ENCODE measurements at places on chromosomes 1 and 21.

DNA sequence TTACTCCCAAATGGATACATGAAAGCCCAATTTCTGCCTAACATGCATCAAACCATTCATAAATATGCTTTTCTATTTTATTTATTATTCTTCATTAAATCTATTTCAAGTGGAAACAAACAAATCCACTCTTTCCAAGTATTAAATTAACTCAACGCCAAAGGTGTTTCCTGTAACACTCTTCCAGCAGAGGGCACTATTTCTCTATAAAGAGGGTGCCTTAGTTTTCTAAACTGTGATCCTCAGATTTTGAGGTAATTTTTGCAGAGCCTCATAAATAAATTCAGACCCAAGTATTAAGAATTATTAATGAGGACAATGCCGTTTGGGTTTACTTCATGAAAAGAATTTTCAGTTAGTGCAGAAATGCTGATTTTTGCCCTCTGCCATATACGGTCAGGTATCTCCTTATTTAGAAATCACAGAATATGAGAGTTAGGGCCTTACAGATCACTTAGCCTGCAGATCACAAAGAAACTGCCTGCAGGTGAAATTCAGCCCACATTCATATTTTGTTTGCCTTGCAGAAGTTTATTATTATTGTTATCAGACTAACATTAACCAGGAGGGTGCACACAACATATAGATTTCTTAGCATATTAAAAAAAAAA is 40.1 kb upstream of the MYSM1 start:
- DNase-seq: no peak

GRCh38 chr1:247054992-247055415 is 23.6 kb downstream of the ZNF670 start:
- DNase-seq: no peak

DNA sequence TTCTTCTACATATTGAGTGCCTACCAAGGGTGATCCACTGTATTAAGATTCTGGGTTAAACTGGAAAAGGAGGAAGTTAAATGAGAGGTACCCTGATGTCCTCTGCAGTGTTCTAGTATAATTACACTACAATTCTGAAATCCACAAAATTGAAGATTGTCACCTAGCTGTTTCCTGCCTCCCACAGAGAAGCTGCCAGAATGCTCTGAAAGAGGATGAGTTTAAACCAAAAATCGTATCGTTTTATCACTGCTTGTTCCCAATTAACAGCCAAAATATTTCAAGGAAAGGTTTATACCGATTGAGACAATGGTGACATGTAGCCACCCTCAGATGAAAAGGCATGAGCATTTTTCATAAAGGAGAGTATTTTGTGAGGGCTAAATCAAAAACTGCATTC is 28.0 kb downstream of the TIAM1 start:
- DNase-seq: no peak

DNA sequence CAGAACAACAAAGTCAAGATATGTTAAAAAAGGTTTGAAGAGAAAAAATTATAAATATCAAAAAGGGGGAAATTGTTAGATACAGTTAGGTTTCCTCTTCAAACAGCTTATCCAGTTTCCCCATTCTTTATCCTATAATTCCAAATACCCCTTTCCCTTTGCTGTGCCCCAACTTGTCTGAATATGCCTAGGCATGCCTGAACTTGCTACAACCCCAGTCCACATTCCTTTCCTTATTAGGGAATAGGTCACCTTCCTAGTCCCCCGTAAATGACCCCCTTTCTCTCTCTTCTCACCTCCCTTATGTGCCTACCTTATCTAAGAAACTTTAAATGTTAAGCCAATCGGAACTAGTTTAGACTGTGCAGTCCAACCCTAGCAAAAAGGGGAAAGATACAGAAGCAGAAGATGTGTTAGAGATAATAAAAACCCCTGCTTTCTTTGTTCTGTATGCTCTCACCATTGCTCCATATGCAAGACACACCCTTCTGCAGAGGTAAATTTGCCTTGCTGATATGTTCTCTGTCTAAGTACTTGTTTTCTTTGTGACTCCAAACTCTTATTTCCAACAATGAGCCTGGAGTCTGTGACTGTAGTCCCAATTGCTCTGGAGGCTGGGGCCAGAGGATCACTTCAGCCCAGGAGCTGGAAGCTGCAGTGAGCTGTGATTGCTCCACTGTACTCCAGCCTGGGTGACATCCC is 810.1 kb downstream of the PLA2G4A start:
- no peak for DNase-seq

GRCh38 chr1:199742547-199742946 is 285.0 kb upstream of the NR5A2 start:
- DNase-seq: no peak

- DNase-seq: peak; percentile 37
Measured at GRCh38 chr1:7669559-7670311, 101.4 kb upstream of the VAMP3 start.

- no peak for DNase-seq
Measured at GRCh38 chr1:150176593-150176992, 26.9 kb downstream of the PLEKHO1 start.

DNA sequence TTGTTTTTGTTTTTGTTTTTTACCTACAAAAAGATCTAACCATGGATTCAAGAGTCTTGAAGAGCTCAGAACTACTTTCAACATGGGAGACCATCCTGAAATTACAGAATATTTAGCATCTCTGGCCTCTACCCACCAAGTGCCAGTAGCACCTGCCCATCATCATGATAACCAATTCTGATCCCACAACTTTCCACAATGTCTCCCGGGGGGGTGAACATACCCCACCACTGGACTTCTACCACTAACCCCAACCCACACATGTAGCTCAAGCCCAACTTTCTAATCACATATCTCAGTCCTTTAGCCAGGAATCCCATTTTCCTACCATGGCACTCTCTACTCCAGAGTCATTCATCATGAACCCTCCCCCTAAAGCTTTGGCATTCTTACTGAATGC is 15.7 kb upstream of the IFNAR2 start:
- no peak for DNase-seq

DNA sequence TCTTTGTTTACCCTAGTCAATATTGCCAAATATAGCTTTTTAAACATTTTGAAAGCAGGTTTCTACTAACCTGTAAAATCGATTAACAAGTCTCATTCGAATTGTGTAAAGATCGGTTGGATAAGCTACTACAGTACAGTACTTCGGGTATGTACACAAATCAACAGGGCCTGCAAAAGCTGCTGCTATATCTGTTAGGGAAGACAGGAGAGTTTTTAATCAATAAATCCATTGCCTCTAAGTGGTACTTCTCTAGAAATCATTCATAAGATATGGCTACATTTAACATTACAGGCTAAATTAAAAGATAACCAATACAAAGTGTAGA is 34.8 kb upstream of the PSMG1 start:
- no peak for DNase-seq

- DNase-seq: no peak
Measured at GRCh38 chr1:44043176-44044070, 12.2 kb upstream of the SLC6A9 start.

GRCh38 chr1:41315871-41316270 is 45.4 kb upstream of the FOXO6 start:
- DNase-seq: no peak

DNA sequence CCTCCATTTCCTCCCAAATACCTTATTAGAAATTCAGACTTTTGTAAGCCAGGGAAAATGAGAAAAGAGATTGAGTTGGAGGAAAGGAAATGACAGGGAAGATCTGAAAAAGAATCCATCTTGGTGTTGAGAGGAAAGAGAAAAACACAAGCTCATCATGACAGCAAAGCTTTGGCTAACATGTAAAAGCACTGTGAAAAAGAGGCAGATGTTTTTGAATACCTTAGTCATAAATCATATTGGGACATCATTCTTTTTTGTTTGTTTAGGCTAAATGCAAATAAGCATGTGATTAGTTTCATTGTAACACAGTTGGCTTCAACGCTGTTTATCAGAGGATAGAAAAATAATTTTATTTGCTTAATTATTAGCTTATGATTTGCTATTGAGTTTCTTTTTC is 64.6 kb downstream of the LHX8 start:
- DNase-seq: no peak

DNA sequence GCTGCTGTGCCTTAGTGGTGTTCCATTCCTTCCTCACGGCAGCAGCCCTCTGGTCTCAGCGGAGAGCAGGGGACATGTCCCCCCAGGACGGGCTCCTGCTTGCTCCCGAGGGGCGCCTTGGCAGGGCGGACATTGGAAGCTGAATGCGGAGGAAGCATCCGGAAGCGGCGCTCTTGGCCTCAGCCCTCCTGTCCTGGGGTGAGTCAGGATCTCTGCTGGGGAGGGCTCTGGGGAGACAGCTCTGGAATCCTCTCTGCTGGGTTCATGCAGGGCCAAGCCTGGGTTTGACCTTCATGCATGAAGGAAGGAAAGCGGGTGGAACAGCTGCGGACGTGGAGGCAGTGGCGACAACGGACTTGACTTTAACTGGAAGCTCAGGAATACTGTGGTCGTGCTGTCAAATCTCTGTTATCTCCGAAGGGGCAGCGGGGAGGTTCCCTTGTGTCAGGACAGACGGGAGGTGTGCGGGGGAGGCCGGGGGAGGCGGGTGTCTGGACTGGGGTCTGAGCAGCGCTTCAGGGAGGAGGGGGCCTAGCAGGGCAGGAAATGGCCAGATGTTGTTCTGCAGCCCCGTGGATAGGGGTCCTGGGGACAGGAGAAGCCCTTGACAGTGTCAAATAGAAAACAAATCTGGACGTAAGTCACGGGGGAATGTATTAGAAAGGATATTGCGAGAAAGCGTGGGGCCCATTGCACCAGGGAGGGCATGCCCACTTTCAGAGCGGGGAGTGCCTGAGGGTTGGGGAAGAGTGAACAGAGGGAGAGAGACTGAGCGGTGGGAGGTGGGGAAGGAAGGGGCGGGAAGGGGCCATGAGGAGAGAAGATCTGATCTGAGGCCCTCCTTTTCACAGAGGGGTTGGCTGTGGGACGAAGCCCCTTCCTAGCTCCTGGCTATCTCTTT is 26.6 kb downstream of the CRYAA start:
- no peak for DNase-seq

DNA sequence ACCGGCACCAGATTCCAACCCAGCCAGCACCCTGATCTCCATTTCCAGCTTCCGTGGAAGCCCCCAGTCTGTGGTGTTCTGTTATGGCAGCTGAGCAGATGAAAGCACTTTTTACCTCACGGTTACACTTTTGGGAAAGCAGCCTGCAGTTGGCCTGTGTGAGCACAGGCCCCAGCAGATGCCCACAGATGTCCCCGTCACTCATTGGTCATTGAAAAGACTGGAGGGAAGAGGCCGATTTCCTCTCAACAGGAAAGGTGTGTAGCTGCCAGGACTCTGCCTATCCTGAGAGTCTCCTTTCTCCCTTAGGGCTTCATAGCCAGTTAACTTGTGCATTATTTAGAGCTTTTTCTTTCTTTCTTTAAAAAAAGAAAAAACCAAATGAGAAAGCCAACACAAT is 123.0 kb downstream of the PCBP3 start:
- DNase-seq: no peak

DNA sequence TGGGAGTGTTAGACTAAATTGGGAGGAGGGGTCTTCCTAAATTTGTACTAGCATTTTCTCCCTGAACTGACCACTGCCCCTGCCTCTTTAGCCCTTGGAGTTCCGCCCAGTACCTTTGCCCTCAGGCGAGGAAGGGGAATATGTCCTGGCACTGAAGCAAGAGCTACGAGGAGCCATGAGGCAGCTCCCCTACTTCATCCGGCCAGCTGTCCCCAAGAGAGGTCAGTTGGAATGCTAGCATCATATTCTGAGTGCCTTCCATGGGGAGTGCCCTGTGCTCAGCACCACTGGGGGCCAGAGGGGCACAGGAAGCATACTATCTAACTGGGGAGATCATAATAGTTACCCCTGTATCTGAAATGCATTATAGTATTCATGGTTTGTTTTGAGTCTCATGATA is 10.7 kb downstream of the POLR3GL start:
- DNase-seq: no peak

GRCh38 chr1:191052888-191053287 is 575.2 kb upstream of the BRINP3 start:
- DNase-seq: no peak

- no peak for DNase-seq
Measured at GRCh38 chr1:84869720-84870119, 23.3 kb downstream of the LPAR3 start.

DNA sequence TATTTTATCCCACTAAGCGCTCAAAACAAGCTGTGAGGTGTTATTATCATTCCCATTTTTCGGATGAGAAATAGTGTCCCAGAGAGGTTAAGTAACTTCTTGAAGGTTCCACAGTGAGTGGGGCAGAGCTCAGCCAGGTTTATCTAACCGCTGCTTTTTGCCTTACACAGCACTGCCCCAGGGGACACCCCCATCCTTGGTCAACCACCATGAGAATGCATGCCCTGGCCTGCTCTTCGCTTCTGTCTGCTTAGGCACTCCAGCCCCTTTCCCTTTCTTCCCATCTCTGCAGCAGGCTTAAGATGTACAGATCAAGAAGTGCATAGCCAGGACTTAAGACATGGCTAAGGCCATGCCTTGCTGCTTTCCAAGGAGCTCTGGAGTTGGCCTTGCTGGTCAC is 159.0 kb upstream of the CD34 start:
- DNase-seq: no peak

- DNase-seq: no peak
Measured at GRCh38 chr1:201739080-201739479, 89.9 kb upstream of the IPO9 start.

GRCh38 chr1:4612991-4613390 is 41.4 kb upstream of the AJAP1 start:
- no peak for DNase-seq

DNA sequence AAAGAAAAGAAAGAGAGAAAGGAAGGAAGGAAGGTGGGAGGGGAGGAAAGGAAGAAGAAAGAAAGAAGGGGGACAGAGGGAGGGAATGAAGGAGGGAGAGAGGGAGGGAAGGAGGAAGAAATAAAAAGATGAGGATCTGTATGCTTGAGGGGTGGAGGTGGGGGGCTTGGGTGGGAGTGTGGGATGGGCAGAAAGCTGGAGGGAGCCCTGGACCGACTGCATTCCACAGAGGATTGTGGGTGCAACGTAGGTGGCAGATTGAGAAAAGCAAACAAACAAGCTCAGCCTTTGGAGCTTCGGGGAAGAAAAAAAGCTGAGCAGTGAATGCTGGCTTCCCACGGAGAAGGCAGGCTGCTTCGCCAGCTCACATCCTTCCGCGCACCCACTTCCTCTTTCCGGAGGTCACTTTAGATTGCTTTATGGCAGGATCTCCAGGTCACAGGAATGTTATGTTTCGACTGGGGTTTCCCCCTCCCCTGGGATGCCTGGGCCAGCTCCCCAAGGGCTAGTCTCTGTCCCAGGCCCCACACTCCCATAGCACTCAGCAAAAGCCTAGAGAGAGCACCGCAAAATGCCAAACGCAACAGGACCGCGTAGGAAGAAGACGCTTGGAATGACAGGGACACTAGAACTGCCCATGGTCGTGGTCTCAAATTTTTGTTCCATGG is 20.7 kb upstream of the LGALS8 start:
- no peak for DNase-seq

- no peak for DNase-seq
Measured at GRCh38 chr1:45960930-45961715, 157.7 kb downstream of the MAST2 start.
